ENCODE measurements at places on chromosomes 11 and 22.

DNA sequence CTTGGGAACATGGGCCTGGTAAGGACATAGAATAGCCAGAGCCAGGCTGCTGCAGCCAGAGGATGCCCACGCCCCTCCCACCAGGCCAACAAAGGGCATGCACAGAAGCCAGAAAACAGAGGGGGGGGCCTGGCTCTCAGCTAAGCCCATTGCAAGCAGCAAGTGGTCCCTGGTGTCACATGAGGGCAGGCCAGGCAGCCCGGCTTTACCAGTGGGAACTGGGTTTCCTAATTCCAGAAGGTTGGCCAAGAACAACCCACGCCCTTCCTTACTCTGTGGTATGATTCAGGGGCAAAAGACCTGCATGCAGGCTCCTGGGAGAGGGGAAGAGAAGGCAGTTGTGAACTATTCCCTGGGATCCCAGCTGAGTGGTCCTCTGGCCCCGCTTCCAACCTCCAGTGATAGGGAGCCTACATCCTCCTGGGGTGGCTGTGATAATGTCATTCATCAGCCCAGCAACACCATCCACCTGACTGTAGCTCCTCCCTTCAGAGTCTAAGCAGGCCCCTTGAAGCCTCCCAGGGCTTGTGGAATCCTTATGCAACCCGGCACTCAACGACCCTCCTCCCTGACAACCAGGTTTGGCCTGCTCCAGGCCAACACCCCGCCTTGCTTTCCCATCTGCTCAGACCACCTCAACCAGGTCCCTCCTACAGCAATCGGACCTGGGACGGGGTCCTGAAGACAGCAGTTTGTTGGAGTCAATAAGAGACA lies 62.1 kb upstream of the LMO1 start:
- no peak for DNase-seq

- DNase-seq, result no peak
These were observed 39.1 kb downstream of the SLC35F2 start for GRCh38 chr11:107819361-107820014.

GRCh38 chr22:38069372-38070249 lies 12.4 kb downstream of the PICK1 start:
- no peak for DNase-seq

DNA sequence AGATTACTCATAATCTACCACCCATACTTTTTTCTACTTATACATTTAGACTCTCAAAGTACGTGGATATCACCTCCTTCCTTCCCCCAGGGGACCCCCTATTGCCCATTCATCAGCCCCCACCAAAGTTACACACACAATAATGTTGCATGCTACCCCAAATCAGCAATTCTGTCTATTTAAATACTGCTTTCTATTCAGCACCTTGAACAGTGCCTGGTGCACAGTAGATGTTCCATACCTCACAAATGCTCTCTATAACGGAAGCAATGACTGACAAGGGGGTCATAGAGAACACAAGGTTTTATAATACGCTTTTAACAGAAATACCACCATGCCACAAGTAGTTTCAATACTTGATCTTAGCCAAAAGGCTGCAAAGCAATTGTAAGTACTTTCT lies 370.7 kb downstream of the MIAT start:
- DNase-seq, result no peak

DNA sequence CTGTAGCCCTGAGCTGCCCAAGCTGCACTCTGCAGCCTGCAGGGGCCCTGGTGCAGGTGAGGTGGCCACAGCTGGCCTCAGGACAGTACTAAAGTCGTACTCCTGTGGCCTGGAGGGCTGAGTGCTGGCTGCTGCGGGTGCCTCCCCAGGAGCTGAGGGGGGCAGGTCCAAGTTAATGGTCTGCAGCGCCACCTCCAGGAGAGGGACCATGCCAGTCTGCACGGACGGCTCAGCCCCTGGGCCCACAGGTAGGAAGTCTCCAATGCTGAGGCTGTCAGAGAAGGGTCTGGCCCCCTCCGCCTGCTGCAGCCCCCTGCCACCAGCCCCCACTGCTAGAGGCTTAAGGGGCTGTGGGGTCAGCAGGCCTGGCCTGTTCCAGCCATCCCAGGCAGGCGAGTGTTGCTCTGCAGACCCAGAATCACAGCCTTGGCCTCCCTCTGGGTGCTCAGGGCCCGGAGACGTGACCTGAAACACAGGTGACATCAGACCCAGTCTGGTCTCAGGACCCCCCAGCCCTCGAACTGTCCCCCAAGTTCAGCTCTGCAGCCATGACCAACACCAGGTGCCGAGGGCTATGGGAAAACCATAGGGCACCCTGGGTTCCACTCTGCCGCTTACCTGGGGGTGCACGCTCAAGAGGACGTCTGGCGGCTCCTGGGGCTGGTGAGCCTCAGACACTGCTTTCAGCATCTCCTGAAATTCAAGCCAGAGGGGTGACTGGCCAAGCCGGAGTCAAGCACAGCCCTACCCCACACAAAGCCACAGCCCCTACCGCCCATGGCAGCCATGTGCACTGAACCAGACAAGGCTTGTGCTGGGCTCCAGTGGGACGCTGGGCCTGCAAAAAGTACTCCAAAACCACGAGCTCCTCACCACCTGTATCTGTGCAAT lies 20.8 kb downstream of the SELENOO start:
- no peak for DNase-seq

DNA sequence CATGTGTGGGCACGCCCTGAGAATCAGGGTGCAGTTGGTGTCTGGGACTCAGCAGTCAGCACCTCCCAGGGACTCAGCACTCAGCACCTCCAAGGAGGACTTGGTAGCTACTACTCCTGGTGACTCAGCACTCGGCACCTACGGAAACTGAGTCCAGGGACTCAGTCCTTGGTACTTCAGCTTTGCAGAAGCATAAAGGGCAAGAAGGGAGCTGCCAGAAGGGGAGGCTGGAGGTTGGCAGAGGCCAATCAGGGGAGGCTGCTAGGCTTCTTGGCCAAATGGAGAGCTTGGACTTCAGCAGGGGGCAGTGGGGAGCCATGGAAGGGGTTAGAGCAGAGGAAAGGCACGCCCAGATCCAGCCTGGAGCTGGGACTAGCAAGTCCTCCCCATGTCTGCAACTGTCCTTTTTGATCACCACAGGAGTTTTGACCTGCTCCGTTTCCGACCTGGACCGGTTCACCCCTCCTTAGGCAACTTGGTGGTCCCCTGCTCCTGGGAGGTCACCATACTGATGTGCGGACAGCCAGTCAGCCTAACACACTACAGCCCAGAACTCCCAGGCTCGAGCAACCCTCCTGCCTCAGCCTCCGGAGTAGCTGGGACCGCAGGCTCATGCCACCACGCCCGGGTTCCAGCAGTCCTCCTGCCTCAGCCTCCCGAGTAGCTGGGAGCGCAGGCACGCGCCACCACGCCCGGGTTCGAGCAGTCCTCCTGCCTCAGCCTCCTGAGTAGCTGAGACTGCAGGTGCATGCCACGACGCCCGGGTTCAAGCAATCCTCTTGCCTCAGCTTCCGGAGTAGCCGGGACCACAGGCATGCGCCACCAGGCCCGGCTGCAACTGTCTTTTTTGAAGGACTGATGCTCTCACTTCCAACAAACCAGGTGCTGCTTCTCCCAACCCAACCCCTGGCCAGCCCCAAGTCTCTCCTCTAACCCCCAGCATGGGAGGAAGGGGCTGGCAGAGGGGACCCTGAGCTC lies 1.5 kb downstream of the ANO9 start:
- no peak for DNase-seq

DNA sequence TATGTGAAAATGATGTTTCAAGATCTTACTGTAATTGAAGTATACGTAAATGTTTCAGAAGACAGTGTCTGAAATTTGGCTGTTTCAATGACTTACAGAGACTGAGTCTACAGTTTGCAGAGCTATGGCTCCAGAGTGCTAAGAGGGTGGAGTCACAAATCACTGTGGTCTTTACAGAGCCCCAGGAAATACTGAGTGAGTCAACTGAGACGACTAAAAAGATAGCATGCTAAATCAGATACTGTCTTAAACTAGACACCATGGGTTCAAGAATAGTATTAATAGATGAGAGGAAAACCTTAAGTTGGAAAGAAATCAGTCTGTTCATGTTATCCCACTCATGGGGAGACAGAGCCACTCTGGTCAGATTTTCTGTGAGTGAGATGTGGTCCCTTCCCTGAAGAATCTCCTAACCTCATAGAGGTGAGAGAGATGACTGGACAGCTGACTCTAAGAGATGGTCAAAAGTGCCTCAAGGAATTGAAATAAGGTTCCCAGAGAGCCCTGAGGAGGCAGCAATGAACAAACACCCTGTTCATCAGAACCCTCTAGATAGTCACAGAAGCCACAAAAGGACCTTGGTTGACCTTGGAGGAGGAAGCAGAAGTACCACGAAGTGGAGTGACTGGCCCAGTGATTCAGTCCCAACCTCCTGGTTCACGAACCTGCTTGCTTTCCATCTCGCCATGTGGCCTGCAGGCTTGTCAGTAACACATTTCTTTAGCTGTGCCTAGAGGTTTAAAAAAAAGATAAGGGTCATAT lies 30.2 kb downstream of the C11orf91 start:
- no peak for DNase-seq

DNA sequence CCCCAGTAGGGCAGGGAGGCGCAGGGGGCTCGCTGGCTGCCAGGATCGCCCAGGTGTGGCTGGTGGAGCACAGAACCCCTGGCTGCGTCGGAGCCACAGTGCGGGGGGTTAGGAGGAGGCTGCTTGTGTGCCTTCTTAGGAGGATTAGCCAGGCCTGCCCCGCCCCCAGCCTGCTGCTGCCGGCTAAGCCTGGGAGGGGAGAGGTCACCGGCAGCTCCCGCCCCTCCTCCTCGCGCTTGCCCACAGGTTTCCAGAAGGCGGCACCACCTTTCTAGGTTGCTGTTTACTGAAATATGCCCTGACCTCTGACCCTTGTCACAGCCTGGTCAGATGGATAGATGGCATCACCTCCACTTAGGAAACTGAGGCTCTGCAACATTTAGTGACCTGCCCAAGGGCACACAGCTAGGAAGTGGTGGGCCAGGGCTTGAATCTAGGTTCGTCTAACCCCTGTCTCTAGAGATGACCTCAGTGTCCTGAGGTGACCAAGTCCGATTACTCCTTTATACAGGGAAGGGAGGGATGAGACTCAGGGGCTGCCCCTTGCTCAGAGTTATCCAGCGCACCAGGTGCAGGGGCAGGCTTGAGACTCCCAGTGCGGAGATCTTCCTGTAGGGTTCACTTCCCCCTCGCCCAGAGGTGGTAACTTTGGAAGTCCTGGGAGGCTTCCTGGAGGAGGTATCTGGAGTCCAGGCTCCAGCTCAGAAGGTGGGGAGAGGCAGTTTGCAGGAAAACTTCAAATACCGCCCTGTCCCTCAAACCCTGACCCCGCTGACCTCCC lies 44.0 kb downstream of the MYO7A start:
- DNase-seq, result no peak

DNA sequence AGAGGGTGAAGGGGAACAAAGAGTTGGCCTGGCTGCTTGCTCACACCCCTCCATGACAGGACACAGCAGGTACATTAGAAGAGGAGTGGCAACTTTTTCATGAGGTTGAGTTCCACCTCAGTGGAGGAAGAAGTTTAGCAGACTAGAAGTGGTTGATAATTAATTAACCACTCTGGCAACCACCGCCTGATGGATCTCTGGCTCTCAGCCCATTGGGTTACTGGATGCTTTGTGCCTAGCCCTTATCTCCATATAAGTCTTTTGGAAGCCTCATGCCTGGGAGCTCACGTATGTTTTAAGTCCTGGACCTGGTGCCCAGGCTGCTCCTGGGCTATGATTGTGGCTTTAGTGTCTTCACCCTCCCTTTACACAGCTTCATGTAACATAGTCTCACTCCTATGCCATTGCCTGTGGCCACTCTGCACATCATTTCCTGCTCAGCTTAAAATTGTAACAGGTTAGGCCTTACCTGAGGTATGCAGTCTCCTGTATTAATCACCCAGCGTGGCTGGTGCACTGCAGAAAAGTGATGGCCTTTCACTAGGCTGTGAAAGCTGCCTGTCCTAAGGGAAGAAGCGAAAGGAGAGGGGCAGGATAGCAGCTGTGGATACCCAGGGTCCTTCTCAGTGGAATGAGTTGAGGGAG lies 72.7 kb upstream of the CRTAM start:
- DNase-seq, result no peak

DNA sequence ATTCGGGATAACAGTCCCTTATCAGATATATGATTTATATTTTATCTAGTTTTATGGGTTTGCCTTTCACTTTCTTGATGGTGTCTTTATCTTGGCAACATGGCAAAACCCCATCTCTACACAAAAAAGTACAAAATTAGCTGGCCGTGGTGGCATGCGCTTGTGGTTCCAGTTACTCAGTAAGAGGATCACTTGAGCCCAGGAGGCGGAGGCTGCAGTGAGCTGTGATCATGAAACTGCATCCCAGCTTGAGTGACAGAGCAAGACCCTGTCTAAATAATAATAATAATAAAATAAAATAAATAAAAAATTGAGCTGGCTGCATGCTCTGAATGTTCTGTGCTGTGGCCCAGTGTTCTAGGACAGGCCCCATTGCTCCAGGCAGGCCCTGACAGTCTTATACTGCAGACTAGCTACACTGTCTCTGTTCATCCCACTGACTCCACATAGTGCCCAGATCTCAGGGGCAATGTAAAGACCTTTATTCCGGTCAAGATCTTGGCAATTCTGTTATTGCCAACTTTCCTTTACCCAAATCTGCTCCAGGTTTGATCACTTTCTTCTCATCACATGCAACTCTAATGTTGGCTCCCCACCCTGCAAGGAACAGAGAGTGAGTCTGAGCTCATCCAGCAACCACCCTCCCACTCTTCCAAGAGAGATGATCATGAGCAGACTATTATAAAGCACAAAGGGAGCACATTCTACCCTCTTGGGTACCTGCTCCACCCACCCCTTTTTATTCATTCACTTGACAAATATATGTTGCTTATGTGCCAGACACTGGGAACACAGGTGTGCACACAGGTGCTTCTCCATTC lies 8.8 kb downstream of the HSPA8 start:
- no peak for DNase-seq

GRCh38 chr11:9756461-9756860 lies 92.6 kb downstream of the SWAP70 start:
- no peak for DNase-seq

- DNase-seq, result no peak
These were observed 14.7 kb upstream of the TUB start for GRCh38 chr11:8066036-8066910.

DNA sequence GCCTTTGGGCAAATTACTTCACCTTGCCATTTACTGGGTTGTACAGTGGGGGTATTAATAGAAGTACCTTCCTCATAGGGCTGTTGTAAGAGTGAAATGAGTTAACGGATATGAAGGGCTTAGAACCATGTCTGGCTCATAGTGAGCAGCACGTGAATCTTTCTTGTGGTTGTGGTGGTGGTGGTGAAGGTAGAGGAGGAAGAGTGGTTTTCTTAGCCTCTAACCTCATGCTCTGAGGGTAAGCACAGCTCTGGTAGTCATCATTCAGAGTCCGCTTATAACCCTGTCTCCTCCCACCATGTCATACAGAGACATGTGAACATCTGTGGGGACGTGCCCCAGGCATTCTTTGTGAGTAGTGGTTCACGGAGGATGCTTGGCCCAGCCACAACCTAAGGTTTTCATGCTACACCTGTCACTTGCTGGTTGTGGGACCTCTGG lies 43.6 kb downstream of the TEAD1 start:
- no peak for DNase-seq

- no peak for DNase-seq
These were observed 538.4 kb downstream of the FAM181B start for GRCh38 chr11:82195283-82195682.
